ENCODE measurements at places on chromosomes 12 and 14.

- no peaks in the 10 kb centered on the region for H3K36me3 ChIP-seq
- no peak overlapping the region for H3K27ac ChIP-seq
- H3K4me1 ChIP-seq: no peaks in the 10 kb centered on the region
- no peak overlapping the region for H3K4me3 ChIP-seq
Measured at GRCh38 chr12:118746960-118747359, 234.4 kb upstream of the SRRM4 start.

DNA sequence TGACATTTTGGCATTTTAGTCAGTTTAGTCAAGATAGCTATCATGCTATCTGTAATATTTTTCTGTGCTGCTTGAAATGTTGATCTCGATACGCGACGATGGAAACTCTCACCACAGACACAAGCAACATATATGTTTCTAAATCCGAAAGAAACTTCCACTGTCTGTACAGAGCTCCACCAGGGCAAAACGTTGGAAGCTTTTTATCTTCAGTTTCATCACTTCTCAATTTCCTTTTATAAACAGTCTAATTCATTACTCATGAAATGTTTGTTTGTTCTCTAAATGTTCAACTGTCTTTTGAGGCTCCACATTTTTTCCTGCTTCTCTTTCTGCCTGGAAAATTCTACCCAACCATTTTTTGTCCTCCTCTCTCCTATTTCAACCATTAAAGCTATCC lies 737.6 kb downstream of the SLC16A7 start:
- no peak overlapping the region for H3K4me3 ChIP-seq
- no peak for DNase-seq
- H3K27me3 ChIP-seq: no peaks in the 10 kb centered on the region
- H3K27ac ChIP-seq: no peak overlapping the region

DNA sequence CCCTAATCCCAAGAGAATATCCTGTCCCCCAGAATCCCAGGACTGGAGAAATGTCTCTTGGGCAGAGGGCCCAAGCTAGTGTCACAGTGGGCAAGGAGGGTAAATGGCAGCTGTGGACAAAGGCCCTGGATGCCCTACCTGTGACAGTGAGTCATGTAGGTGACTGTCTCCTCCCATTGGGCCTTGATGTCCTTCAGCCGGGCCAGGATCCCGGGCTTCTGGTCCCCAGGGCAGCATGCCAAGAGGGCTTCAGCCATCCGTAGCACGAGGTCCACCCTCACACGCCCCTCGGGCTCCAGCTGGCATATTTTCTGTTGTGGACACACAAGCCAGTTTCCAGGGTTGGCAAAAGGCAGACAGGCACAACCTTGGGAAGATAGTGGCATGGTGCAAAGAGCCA lies 48.8 kb downstream of the SYNE3 start:
- H3K4me1 ChIP-seq: no peaks in the 10 kb centered on the region
- H3K27me3 ChIP-seq: no peaks in the 10 kb centered on the region
- no peaks in the 10 kb centered on the region for H3K36me3 ChIP-seq
- H3K4me3 ChIP-seq: no peak overlapping the region

GRCh38 chr14:68239988-68240771 lies 420.6 kb downstream of the RAD51B start:
- no peaks in the 10 kb centered on the region for H3K36me3 ChIP-seq
- no peak overlapping the region for H3K4me3 ChIP-seq
- H3K27me3 ChIP-seq: no peaks in the 10 kb centered on the region
- H3K27ac ChIP-seq: peak overlapping the region; percentile 60
- DNase-seq: no peak

DNA sequence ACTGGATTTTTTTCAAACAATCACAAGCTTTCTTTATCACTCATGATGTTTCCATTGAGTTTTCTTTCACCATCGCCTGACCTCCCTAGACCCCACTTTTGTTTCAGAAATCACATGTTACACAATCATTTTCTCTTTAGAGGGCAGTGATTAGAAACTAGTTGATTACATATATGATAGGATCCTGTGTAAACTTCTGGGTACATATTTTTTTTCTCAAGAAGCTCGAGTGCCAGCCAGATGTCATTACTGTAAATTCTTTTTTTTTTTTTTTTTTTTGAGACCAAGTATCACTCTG lies 62.4 kb upstream of the PSMA6 start:
- H3K27ac ChIP-seq: no peak overlapping the region
- H3K27me3 ChIP-seq: no peaks in the 10 kb centered on the region
- no peaks in the 10 kb centered on the region for H3K4me1 ChIP-seq
- H3K36me3 ChIP-seq: no peaks in the 10 kb centered on the region
- no peak overlapping the region for H3K4me3 ChIP-seq

- no peaks in the 10 kb centered on the region for H3K36me3 ChIP-seq
- no peak overlapping the region for H3K4me3 ChIP-seq
- no peak overlapping the region for H3K27ac ChIP-seq
Measured at GRCh38 chr12:108268397-108268796, 70.7 kb downstream of the CMKLR1 start.

DNA sequence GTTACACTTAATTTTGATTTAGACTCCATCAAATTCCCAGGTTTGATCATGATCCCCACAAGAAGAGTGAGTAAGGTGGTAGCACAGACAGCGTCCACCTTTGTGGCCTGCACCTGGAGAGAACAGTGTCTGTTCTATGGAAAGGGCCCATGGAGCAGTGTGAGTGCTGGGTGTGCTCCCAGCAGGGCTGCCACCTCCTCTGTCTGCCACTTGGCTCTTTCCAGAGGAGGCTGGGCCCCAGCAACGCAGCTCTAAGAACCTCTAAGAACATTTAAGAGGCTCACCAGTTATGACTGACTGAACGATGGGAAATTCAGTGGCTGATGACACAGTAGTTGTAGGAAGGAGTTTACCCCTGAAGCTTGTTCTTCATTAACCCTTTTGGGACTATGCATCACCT lies 17.3 kb downstream of the VDR start:
- no peaks in the 10 kb centered on the region for H3K4me1 ChIP-seq
- DNase-seq: no peak
- H3K27me3 ChIP-seq: no peaks in the 10 kb centered on the region
- H3K27ac ChIP-seq: no peak overlapping the region
- no peaks in the 10 kb centered on the region for H3K36me3 ChIP-seq

GRCh38 chr14:66514213-66514612 lies 6.3 kb downstream of the GPHN start:
- H3K27me3 ChIP-seq: no peaks in the 10 kb centered on the region
- no peaks in the 10 kb centered on the region for H3K36me3 ChIP-seq
- H3K4me1 ChIP-seq: peaks cover 15% of the 10 kb centered on the region
- no peak overlapping the region for H3K4me3 ChIP-seq
- H3K27ac ChIP-seq: no peak overlapping the region

DNA sequence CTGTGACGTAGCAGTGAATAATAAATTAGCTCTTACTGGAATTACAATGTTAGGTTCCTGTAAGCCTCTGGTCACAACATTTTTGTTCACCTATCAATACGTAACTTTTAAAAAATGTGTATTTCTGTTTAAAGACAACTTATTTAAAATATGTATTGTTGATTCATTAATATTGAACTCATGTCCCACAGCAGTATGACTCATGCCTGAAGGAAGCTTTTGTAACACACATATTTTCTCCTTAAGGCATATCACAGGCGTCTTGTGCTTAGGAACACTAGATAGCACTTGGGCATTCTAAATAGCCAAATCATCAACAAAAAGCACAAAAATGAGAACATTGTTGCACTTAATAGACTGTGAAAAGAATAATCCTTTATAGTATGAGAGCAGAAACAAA lies 92.5 kb downstream of the GPHN start:
- H3K27me3 ChIP-seq: no peaks in the 10 kb centered on the region
- no peak overlapping the region for H3K27ac ChIP-seq
- no peak for DNase-seq
- H3K4me1 ChIP-seq: peaks cover 13% of the 10 kb centered on the region
- H3K36me3 ChIP-seq: no peaks in the 10 kb centered on the region
- H3K4me3 ChIP-seq: no peak overlapping the region

DNA sequence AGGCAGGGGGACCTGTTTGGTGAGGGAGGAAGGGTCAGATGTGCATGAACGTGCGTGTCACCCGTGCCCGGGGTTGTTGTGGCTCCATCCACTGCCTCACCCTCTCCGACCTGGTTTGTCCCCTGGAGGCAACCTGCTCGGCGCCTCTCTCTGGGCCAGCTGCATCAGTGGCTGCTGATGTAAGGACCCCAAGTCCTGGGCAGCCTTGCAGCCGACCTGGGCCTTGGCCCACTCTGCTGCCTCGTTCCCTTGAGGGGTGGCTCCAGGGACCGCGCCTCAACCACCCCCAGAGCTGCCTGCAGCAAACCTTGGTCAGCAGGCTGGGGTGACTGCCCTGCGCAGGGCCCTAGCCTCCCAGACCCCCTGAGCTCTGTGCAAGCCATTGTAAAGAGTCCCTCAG lies 351.7 kb downstream of the TMEM121 start:
- no peaks in the 10 kb centered on the region for H3K27me3 ChIP-seq
- peak; percentile 26 for DNase-seq
- no peaks in the 10 kb centered on the region for H3K4me1 ChIP-seq
- H3K4me3 ChIP-seq: no peak overlapping the region

- DNase-seq: no peak
- no peak overlapping the region for H3K4me3 ChIP-seq
- no peaks in the 10 kb centered on the region for H3K27me3 ChIP-seq
Measured at GRCh38 chr14:106879241-106879640, 1352.9 kb downstream of the TMEM121 start.

DNA sequence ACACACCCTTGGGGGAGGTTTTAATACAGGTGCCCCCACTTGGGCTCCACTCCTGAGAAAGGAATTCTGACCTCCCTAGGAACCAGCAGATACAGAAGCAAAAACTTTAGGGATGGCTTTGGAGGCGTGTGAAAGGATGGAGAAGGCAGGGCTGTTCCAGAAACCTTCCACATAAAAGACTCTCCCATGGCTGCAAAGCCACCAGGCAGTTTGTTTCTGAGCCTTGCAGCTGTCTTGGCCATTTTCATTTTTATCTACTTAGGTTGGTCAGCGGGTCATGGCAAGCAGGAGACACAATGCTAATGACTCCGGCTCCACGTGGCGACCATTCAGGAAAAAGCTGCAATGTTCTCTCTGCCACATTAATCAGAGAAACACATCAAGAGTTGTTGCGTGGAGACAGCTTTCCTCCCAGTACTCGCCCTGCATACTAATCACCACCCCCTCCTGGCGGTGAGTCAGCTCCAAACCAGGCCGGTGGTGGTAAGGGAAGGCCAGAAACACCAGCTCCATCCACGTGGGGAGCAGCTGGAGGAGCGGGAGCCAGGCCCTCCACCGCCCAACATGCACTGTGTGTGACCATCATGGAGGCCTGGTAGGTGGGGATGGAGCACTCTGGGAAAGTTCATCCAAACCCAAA lies 30.9 kb upstream of the IRF2BPL start:
- no peaks in the 10 kb centered on the region for H3K36me3 ChIP-seq
- H3K4me3 ChIP-seq: no peak overlapping the region
- H3K27me3 ChIP-seq: no peaks in the 10 kb centered on the region
- no peaks in the 10 kb centered on the region for H3K4me1 ChIP-seq

DNA sequence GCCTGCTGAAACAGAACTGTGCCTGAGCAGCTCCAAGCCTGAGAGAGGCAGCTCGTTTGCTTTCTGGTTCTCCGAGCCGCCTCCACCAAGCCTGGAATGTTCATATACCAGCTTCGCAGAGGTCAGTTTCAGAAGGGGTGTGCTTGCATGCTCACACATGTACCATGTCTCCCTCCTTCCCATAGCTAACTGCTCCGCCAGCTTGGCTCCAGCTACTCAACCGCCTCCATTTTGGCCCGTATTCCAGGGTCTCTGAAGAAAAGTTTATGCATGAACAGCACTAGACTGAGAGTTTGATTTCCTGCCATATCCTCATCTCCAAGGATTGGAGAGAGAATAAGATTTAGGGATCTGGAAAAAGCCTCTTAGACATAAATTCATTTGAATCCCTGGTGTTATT lies 103.7 kb downstream of the SMOC1 start:
- no peaks in the 10 kb centered on the region for H3K27me3 ChIP-seq
- no peak overlapping the region for H3K27ac ChIP-seq
- H3K4me1 ChIP-seq: no peaks in the 10 kb centered on the region
- no peaks in the 10 kb centered on the region for H3K36me3 ChIP-seq
- H3K4me3 ChIP-seq: no peak overlapping the region

- no peaks in the 10 kb centered on the region for H3K4me1 ChIP-seq
- H3K27ac ChIP-seq: no peak overlapping the region
- no peaks in the 10 kb centered on the region for H3K36me3 ChIP-seq
Measured at GRCh38 chr12:82461836-82462235, 103.5 kb downstream of the METTL25 start.

DNA sequence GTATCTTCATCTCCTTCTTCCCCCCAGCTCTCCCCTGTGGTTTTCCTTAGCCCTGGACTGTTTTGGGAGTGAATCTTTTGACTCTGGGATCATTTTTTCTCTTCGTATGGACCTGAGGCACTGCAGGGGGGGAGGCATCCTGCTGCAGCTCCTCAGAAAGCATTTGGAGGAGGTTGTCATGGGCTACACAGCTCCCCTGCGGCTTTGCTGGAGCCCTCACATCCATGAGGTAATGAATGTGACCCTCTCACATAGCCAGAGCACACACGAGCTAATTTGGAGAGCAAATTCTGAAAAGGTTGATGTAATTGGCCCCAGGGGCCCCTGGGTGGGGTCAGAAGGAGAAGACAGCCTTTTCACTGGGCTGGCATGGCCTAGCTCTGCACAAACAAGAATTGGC lies 110.9 kb downstream of the PAH start:
- no peak overlapping the region for H3K4me3 ChIP-seq
- no peak for DNase-seq
- H3K36me3 ChIP-seq: no peaks in the 10 kb centered on the region
- H3K27me3 ChIP-seq: no peaks in the 10 kb centered on the region

DNA sequence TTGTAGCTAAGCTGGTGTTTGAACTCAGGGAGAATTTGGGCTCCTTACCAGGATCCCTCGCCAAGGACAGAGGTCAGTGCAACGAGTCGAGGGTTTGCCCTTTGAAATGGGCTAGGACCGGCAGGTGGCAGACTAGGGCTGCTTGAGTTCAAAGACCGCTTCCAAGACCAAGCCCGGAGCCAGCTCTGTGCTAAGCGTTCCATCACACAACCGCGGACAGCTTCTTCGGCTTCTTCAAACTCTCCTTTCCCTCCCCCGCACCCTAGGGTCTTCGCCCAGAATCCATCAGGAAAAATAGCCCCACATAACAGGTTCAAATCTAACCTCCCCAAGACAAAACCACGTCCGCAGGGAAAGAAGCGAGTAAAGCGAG lies 705 bp upstream of the FLVCR2 start:
- DNase-seq: peak; percentile 86
- peak overlapping the region; percentile 5 for H3K27ac ChIP-seq
- peak overlapping the region; percentile 46 for H3K4me3 ChIP-seq
- H3K27me3 ChIP-seq: no peaks in the 10 kb centered on the region

DNA sequence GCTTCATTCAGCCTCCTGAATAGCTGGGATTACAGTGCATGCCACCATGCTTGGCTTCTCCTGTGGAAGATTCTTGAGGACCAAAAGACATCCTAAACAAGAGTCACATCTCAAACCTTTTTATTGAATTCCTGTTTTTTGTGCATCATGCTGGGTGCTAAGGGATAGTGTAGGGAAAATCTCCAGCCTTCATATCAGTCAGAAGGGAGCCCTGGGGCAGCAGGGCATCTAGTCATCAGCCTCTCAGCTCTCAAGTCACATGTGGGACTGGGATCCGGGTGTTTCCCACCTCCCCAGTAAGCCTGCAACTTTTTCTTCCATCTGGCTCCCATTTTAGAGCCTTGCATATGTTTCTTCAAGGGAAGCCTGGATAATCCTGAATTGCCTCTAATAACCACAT lies 25.1 kb upstream of the OASL start:
- DNase-seq: no peak
- no peaks in the 10 kb centered on the region for H3K36me3 ChIP-seq
- H3K4me1 ChIP-seq: no peaks in the 10 kb centered on the region
- no peak overlapping the region for H3K27ac ChIP-seq
- H3K27me3 ChIP-seq: no peaks in the 10 kb centered on the region

Data from pancreas (tissue), 10 donors.